ENCODE measurements at places on chromosomes 6 and 20. TPM values are rescaled to one million over a fixed set of nuclear protein-coding genes. Genes with fewer than 3 reads are reported as not detected.

DNA sequence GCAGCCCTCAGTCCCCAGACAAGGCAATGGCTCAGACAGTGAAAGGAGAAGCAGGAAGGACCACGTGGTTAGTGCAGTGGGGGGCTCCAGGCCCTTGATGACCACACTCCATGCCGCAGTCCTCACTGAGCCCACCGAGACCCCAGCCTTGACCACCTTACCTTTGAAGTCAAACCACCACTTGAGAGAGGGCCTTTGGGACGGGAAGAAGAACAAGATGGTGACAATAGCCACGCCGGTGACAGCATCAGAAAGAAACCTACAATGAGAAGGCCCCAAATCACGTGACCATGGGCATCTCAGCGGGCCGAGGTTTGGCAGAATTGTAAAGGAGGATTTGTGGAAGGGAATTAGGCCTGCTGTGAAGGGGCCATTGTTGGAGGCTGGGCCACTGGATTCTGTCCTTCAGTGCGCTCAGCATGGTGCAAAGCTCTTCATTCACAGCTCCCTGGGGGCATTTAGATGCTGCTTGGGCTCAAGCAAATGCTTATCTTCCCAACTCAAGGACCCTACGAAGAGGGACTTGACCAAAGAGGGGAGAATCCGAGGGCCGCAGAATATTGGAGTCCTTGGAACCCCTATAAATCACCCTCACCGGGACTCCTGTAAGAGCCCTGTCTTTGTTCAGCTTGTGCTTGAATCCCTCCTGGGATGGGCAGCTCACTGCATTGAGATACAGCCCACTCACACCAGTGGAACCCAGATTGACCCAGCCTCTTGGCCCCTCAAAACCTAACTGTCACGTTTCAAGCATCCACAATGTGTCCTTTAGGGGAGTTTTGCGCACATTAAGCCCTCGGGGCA lies 33.2 kb upstream of the OCSTAMP start:
- DNase-seq = no peak

DNA sequence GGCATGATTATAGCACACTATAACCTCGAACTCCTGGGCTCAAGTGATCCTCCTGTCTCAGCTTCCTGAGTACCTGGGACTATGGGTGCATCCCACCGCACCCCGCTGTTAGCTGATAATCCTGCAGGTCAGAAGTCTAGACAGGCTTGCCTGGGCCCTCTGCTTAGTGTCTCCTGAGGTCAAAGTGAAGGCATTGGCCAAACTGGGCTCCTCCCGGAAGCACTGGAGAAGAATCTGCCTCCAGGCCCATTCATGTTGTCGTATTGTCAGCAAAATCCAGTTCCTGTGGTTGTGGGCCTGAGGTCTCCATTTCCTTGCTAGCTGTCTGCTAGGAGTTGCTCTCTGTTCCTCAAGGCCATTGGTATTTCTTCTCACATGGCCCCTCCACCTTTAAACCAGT lies 6.3 kb upstream of the MROH8 start:
- no peak for DNase-seq

GRCh38 chr6:33868141-33868540 lies 64.3 kb upstream of the MLN start:
- no peak for DNase-seq

GRCh38 chr6:121849477-121849876 lies 414.0 kb downstream of the GJA1 start:
- no peak for DNase-seq

GRCh38 chr6:111478749-111479148 lies 4.3 kb downstream of the REV3L start:
- no peak for DNase-seq

DNA sequence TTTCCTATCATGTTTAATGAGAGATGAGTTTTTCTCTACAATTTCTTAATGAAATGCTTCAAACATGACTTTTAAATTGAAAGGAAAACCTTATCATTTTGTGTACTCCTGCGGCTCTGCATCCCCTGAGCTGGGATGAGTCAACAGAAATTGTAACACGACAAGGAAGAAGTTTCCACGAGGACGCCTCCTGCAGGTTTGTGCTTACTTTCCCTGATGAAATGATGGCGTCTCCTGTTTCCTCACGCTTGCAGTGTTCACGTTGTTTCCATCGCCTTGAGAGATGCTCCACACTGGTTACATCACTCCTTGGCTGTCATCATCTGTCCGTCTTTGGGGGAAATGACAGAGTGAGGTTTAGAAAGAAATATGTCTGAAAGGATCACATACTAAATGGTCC lies 233.7 kb upstream of the ZFP64 start:
- DNase-seq = no peak

DNA sequence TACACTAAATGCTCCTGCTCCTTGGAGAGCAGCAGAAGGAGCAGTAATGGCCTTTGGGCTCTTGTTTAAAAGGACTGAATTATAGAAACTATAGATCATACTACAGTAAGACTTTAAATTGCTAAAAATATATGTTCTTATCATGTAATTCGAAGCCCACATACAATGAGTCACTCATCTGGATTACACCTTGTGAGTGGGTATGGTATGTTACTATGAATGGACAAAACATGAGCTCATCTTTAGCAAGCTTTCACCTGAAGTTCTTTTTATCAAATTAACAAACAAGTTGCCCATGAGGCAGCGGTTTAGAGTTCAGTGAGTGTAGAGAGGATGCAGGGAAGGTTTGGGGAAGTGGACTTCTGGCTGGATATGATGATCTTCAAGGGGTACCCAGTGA lies 114.4 kb upstream of the CCN2 start:
- no peak for DNase-seq

DNA sequence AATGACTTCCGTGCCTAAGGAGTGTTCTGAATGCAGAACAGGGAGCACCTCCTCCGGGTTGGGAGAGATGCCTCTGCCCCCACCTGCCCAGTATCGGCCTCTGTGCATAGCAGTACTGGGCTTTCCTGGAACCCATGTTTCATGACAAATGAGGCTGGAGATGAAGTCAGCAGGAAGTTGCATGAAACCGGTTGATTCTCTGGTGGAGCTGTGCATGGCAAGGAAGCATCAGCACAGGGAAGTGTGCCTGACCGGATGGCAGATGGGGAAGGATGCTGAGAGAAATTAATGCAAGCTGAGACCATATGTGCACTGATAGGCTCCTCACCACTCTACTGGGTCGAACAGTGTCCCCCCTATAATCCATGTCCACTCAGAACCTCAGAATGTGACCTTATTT lies 155.5 kb downstream of the CDH26 start:
- no peak for DNase-seq

GRCh38 chr20:1983301-1983700 lies 10.6 kb downstream of the PDYN start:
- no peak for DNase-seq

GRCh38 chr6:104642871-104643270 lies 216.8 kb downstream of the HACE1 start:
- no peak for DNase-seq

- DNase-seq = no peak
Observed at GRCh38 chr20:17427638-17428037, 103.5 kb downstream of the BFSP1 start.

- no peak for DNase-seq
Observed at GRCh38 chr6:125114248-125114858, 39.2 kb upstream of the TPD52L1 start.

GRCh38 chr6:166343150-166343487 lies 774 bp upstream of the SFT2D1 start:
- DNase-seq = no peak

DNA sequence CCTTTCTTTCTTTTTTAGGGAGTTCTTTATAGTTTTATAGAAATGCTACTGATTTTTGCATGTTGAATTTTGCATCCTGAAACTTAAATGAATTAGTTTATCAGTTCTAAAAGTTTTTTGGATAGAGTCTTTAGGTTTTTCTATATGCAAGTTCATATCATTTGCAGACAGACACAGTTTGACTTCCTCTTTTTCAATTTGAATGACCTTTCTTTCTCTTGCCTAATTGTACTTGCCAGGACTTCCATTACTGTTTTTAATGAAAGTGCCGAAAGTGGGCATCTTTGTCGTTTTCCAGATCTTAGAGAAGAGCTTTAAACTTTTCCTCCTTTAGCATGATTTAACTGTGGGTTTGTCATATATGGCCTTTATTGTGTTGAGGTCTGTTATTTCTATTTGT lies 21.1 kb upstream of the EDN1 start:
- no peak for DNase-seq

DNA sequence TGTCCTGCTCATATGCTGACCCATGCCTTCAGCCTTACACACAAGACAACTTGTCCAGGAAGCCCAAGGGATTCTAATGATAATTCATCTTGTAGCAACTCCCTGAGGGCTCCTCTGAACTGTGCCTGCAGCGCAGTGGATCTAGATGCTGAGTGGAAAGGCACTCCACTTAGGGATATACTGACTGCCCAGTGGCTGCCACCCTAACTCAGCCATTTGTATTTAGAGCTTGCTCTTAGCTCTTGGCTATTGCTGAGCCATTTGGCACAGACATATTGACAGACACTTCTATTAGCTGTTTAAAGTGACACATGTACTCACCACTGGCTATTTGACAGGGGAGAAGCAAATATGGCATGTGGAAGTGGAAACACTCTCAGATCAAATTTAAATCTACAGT lies 278.3 kb upstream of the SGK1 start:
- DNase-seq = no peak

- no peak for DNase-seq
Observed at GRCh38 chr6:108726726-108727339, 121.4 kb upstream of the ARMC2 start.

DNA sequence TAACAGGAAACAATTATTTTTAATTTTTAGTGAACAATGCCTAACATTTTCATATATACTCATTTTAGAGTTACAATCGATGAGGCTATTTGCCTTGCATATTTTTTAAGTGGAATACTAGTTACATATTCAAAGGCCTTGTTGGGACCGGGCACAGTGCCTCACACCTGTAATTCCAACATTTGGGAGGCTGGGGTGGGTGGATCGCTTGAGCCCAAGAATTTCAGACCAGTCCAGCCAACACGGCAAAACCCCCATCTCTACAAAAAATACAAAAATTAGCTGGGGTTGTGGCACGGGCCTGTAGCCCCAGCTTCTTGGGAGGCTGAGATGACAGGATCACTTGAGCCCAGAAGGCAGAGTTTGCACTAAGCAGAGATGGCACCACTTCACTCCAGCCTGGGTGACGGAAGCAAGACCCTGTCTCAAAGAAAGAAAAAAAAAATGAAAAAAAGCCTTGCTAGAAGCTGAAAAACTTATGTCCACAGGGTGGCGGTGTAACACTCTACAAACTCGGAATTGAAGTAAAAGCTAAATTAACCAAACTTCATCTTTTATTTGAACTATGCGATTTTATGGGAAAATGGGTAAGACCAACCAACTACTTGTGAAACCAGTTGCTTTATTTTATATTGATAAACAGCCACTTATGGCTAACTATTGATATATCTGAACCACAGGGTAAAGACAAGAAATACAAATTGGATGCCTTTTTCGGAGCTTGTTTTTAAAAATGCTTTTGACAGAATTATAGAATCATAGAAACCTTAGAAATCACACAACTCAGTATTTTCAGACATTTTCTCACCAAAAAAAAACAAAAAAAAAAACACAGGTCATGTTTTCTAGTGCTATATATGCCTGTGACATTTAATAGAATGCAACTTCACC lies 24.1 kb upstream of the ROS1 start:
- no peak for DNase-seq

DNA sequence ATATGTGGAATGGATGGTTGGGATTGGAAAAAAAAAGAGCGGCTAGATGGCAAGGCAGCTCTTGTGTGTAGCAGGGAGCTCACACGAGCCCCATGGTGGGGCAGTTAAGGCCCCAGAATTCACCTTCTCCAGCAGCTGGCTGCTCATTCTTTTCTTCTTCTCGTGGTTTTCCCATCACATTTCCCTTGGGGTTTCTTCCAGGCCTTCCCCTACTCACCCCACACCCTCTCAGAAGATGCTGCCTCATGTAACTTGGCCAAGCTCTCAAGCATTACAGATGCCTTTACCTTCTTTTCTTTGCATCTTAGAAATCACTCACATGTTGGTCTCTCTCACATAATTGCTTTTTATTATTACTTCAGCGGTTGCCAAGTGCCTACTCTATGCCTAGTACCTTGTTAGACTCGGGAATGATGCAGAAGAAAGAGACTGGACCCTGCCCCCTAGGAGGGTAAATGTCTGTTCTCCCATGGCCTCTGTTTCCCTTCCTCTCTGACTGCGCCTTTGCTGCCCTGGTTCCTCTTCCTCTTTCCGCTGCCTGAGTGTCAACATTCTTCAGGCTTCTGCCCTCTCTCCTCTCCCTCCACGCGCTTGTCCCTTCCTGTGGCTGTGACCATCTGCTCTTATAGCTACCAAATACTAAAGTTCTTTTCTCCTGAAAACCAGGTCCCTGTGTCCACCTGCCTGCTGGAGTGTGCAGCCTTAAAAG lies 28.6 kb downstream of the PPARD start:
- DNase-seq = no peak

- DNase-seq = peak; percentile 80
Observed at GRCh38 chr6:7723041-7723447, 2.9 kb upstream of the BMP6 start.

DNA sequence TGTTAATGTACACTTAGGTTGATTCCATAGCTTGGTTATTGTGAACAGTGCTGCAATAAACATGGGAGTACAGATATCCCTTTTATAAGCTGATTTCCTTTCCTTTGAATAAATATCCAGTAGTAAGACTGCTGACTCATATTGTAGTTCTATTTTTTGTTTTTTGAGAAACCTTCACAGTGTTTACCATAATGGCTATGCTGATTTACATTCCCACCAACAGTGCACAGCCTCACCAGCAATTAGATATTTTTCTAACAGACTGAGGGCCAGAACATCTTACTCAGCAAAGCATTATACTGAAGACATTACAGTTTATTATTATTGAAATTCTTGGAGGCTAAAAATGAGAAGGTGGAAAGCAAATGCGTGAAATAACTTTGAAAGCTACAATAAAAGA lies 187.3 kb upstream of the HEY2 start:
- DNase-seq = no peak

GRCh38 chr6:54299542-54300269 lies 8.5 kb upstream of the TINAG start:
- no peak for DNase-seq

- no peak for DNase-seq
Observed at GRCh38 chr6:143884216-143884900, 20.1 kb downstream of the ZC2HC1B start.

DNA sequence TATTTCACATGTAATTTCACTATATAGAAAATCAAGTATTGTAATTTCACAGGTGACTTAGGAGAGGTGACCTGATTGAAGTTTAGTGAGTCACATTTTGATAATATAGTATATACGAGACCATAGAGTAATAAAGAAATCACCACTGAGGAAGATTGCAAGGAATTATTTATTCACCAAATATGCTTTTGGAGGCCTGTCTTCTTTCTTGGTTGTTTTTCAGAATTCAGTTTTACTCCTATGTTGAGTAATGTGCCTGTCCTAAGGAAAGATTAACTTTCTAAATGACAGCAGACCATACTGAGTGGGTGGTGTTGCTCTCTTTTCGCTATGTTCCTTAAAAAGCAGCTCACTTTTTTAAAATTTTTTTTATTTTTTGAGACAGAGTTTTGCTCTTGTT lies 87.5 kb upstream of the FOXO3 start:
- DNase-seq = no peak

- DNase-seq = no peak
Observed at GRCh38 chr20:45461225-45461624, 8.3 kb upstream of the WFDC2 start.

- no peak for DNase-seq
Observed at GRCh38 chr20:58224974-58225373, 3.5 kb downstream of the ANKRD60 start.

Gene PDYN
- total RNA-seq = not detected

Gene MRAP2
- 0.16 TPM for total RNA-seq

Gene SLC25A27
- 27.0 TPM for total RNA-seq

Gene DHX16
- total RNA-seq = 35.3 TPM

Gene PNLDC1
- 0.29 TPM for total RNA-seq

Gene DEFB127
- total RNA-seq = not detected

Gene THBD
- 28.2 TPM for total RNA-seq

Gene FERMT1
- total RNA-seq = under 0.01 TPM

Gene CALHM6
- total RNA-seq = 2.3 TPM

Gene DEFB128
- not detected for total RNA-seq
